ENCODE measurements at places on chromosomes 4 and X.

DNA sequence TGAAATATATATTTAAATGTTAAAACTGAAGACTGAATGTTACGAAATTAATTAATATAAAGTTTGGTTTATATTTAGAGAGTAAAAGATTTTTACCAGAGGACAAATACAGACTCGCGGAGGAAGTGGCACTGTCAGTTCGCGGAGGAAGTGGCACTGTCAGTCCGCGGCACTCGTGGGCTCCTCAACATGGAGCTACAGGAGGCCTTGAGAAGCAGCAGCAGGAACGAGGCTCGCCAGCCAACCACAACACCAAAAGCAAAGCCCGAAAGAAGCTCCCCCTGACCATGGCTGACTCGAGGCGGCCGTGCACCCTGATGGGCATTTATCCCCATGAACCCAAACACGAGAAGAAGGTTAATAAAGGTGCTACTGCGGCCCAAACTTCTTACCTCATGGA, 125.3 kb upstream of the PABPC4L start:
- no peak for DNase-seq

DNA sequence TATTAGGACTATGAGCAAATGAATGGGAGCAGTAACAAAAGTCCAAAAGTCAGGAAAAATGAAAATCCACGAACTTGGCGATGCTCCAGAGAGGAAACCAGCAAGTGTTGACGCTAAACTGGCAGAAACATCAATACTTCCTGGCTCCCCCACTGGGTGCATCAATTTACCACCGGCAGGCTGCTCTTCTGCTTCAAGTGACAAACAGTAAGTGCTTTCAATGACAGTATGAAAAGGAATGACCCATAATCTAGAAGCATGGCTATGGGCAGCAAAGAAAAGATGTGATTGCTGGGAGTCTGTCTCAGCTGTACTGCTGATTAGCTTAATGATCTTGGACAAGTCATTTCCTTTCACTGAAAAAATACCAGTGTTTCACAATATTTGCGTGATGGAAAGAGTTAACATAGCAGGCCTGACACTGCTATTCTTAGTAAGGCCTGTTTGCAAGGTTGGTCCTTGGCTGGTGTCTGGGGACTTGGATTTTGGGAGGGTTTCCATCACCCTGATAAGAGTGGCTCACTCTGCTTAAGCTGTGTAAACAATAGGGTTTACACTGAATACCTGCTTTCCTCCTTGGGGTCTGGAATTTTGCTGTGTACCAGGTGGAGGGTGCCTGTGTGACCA, 8.7 kb downstream of the ATP11C start:
- no peak for DNase-seq

DNA sequence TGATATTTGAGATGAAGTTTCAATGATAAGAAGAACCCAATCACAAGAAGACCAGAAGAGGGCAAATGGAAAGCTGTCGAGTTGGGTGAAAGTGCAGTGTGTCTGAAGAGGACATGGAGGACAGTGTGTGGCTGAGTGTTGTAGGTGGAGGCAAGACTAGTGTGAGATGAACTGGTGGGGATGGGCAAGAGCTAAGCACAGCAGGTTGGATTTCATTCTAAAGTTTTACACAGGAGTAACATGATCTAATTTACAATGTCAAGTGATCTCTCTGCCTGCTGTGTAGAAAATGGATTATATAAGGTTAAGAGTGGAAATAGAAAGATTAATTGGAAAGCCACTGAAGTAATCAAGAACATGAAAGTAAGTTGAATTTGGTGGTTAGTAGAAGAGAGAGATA, 208.6 kb upstream of the ETNPPL start:
- no peak for DNase-seq

GRCh38 chr4:88308587-88308986, 24.2 kb upstream of the PPM1K start:
- DNase-seq: no peak

DNA sequence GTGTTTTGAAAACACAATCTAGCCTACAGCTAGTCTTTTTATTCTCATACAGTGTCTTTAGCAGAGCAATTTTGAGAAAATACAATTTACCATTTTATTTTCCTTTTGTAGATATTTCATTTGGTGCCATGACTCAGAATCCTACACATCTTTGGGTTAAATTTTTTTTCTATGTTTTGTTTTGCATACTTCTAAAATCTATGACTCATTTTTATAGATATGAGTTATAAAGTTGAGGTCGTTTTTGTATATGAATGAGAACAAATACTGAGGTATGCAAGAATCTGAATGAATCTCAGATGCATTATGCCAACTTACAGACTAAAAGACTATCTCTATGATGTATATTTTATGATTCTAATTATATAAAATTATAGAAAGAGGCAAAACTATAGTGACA, 206.5 kb upstream of the ANXA10 start:
- no peak for DNase-seq

- DNase-seq: no peak
Measured at GRCh38 chrX:122583551-122583950, 600.5 kb upstream of the GRIA3 start.

DNA sequence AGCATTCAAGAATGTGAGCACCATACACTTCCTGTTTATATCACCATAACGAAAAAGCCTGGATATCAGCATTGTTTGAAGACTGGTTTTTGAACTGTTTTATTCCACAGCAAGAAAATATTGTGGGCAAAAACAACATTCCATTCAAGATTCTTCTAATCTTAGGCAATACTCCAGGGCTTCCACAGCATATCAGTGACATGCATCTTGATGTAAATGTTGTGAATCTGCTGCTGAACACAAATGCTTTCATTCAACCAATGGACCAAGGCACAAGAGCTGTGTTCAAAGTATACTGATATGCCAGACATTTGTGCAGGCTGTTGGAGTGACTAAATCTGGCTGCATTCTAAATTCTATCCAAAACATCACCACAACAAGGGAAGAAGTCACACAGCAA, 260.1 kb upstream of the ETNPPL start:
- DNase-seq: no peak

GRCh38 chrX:132367984-132368383, 120.9 kb downstream of the MBNL3 start:
- no peak for DNase-seq

DNA sequence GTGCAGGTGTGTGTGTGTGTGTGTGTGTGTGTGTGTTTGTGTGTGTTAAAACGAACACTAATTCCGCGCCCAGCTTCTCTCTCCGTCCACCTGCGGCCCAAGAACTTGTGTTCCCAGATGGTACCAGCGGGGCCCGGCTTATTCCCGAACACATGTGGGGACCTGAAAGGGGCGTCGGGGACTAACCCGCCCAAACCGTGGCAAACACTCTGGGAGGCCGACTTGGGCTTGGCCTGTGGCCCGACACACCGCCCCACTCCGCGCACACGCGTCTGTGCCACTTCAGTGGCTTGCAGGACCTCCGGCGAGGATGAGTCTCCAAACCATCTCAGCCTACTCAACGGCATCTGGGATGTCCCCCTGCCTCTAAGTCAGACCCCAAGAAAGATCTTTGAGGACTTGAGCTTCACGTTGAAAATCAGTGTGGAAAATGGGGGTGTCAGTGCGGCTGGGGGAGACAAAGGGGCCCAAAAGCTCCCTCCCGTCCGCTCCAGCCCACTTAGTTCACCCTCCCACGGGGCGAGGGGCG, 790 bp upstream of the HHIP start:
- no peak for DNase-seq

GRCh38 chr4:159770401-159770800, 667.5 kb downstream of the RAPGEF2 start:
- no peak for DNase-seq

- DNase-seq: peak; percentile 16
Measured at GRCh38 chrX:42771506-42772335, 6.2 kb downstream of the PPP1R2C start.

DNA sequence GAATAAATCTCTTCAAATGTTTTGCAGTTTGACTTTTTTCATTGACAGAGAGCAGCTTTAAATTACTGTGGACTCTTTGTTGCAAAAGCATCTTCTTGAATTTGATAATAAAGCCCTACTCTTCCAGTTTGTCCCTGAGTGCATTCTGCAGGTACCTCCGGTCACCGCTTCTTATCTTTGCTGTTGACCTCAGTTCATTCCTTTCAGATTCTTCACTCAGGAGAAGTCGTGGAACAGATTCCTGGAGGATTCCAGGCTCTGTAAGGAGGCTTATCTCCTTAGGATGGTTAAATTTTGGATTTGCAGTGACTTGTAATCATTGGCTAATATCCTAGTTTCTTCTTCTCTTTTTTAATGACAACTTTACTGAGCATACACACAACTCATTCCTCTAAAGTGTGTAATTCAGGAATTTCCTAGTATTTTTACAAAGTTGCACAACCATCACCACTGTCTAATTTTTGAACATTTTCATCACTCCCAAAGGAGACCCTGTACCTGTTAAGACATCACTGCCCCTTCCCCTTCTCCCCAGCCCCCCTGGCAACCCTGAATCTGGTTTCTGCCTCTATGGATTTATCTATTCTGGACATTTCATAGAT, 22.0 kb downstream of the TBL1X start:
- no peak for DNase-seq

DNA sequence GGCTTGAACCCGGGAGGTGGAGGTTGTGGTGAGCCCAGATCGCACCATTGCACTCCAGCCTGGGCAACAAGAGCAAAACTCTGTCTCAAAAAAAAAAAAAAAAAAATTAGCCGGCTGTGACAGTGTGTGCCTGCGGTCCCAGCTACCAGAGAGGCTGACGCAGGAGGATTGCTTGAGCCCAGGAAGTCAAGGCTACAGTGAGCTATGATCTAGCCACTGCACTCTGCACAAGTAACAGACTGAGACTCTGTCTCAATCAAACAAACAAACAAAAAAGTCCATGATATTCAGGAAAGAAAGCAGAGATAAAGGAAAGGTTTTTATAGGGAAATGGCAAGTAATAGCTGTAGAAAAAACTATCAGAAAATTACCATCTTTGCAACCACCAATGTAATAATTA, 2.1 kb upstream of the LAGE3 start:
- DNase-seq: no peak

All from Karpas-422 (cell line).